Cardiac septum (tissue), 1 donor: ENCODE measurements at places on chromosomes 5 and 9. TPM values are rescaled to one million over a fixed set of nuclear protein-coding genes. Genes with fewer than 3 reads are reported as not detected.

Gene TAF11L10
- not detected for total RNA-seq

- no peak for DNase-seq
These were observed 26.6 kb downstream of the ADCY2 start for GRCh38 chr5:7422316-7423106.

DNA sequence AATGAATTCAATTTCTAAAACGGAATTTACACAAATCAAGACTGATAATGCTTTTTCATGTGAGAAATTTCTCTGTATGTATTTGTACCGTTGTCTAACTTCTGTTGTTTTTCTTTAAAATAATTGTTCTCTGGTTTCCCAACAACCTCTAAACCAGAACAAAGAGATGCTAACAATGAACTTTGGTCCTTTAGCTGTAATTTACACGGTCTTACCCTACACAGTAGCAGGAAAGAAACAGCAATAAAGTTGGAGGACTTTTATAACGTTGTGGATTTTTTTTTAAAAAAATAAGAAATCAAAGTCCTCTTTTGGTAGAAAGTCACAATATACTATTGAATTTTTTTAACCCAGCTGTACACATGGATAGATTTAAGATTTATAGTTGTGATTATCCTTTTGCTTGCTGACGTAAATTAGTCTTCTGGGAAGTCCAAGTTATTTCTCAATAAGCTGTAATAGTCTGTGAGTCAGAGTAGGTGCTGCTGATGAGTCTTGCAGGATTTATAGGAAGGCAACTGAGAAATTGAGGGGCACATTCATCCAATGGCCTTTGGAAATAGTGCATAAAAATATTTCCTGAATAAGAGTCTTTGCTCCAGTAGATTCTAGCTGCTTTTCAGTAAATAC lies 76.8 kb upstream of the PCSK1 start:
- no peak for DNase-seq

- no peak for DNase-seq
These were observed 65.9 kb downstream of the PRKACG start for GRCh38 chr9:68947842-68948569.

- no peak for DNase-seq
These were observed 57.7 kb upstream of the EGFL7 start for GRCh38 chr9:136604823-136605525.
